ENCODE measurements at places on chromosomes 6 and 20.

GRCh38 chr6:111717621-111718020 lies 111.9 kb upstream of the TRAF3IP2 start:
- DNase-seq, result no peak

- no peak for DNase-seq
These were observed 395.4 kb upstream of the SOX4 start for GRCh38 chr6:21198032-21198640.

DNA sequence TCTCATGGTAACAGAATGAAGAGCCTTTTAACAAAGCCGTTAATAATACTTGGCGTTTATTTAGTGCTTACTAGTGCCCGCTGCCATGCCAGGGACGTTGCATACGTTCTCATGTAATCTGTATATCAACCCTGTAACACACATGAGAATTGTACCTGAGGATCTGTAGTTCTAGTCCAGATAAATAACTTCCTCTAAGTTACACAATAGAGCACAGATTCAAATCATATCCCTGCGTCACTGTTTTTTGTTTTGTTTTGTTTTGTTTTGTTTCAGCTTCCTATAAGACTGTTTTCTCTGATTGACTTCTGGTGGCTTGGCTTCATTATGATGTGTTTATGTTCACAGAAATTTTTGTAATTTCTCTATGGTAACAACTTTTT lies 553 bp downstream of the ZSCAN16 start:
- no peak for DNase-seq

DNA sequence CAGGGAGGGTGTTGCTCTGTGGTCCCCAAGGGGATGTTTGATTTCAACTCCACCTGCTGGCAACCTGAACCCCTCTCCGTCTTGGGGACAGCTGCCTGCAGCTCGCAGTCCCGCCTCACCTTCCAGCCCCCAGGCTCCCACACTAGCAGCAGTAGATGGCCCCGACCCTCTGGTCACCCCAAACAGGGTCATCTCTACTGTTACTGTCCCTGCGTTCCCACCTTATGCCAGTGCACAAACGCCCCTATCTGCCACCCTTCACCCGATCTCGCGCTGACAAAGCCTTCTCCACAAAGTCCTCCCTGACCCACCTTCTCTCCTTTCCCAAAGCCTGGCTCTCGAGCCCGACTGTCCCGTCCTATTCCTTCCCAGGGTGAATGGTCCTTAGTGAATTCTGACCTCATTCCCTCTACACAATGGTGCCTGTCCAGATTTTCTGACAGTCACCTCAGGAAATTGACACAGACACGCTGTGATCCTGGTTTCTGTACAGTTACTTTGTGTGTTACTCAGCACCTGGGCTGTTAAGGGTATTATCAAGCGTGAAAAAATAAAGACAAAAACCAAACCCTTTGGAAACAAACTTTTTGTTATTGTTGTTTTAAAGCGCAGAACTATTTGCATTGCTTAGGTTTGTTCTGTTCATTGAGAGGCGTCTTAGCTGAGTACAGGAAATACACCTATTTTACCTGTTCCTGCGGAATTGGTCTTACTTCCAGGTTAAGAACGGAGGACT lies 728 bp downstream of the FUT9 start:
- no peak for DNase-seq

- DNase-seq, result no peak
These were observed 4.9 kb downstream of the SMPD2 start for GRCh38 chr6:109445382-109445781.

GRCh38 chr20:62752671-62753501 lies 43.4 kb upstream of the MRGBP start:
- DNase-seq, result no peak

DNA sequence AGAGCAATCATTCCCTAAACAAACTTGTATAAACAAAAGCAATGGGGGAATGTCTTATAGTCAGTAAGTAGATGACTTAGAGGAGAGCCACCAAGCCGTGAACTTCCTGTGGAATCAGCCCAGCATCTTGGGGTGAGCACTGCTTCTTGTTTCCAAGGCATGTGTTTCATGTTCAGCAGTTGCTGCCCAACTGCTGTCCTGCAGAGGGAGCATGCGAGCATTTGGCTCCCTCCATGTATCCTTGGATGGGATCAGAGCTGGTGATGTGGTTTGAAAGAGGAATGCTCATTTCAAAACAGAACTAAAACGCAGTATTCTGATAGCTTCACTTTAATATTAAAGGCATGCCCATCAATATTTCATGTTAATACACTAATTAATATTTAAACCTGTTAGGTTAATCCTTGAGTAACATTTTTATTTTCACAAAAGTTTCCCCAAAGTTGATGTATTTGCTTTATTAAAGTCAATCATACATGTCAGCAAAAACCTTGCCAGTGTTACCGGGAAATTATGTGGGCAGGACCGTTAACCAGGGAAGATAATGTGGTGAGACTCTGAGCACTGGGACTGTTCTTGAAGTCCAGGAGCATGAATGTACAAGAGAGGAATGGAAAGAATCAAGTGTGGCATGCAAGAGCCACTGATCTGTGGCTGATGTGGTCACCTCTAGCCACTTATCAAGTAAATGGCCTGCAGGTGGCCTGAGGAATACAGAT lies 172.1 kb upstream of the GGTLC1 start:
- DNase-seq, result peak; percentile 80

- no peak for DNase-seq
These were observed 11.4 kb downstream of the ZC3H12D start for GRCh38 chr6:149473080-149474052.

DNA sequence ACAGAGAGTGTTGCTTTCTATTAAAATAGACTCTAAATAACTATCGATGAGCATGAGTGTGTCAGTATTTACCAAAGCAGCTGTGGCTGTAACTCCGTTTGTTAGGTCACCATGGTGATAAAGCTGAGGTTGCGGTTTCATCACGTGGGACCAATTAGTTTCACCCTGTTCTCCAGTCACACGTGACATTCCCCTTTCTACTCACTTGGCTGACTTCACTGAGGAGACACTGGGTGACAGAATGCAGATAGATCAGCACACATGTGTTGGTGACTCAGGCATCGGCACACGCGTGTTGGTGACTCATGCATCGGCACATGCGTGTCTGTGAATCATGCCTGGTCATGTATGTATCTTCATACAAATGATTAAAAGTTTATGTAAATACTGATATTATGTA lies 285.4 kb downstream of the THBS2 start:
- DNase-seq, result peak; percentile 98

- no peak for DNase-seq
These were observed 6.5 kb downstream of the GTPBP2 start for GRCh38 chr6:43622541-43622940.

DNA sequence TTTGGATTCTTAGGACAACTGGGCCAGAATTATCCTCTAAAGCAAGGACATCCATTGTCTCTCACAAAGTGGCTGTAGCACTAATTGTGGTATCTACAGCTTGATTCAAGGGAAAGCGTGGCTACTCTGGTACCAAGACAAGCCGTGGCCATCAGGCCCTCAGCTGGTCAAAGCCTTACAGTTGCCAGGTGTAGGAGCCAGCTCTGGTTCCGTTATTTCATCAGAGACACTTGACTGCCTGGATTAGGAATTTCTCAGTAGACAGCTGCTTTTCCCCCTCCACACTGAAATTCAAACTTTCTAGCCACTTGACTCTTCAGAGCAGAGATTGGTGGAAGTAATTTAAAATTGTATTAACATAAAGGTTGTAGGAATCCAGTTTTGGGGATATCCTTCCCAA lies 104.2 kb downstream of the ANKS1A start:
- no peak for DNase-seq

- DNase-seq, result no peak
These were observed 52.0 kb upstream of the FYN start for GRCh38 chr6:111925296-111925695.

DNA sequence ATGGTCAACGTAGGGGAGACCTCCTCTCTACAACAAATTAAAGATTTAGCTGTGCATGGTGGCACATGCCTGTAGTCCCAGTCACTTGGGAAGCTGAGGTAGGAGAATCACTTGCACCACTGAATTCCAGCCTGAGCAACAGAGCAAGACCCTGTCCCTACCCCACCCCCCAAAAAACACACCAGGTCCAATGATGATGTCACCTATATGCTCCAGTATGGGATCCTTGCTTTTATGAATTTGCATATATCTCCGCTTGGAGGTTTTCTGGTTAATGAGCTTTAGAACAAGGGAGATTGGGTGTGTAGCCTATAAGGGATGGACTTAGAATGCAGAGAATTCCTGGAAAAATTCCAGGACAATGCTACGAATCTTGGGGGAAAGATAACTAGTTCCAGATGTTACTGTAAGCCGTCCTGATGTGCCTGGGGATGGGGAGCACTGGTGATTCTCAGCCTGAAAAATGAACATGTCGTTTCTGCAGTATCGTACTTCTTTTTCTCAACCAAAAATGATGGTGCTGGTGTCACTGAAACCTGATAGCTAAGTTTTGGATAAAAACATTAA lies 61.1 kb downstream of the ZBTB2 start:
- peak; percentile 68 for DNase-seq

DNA sequence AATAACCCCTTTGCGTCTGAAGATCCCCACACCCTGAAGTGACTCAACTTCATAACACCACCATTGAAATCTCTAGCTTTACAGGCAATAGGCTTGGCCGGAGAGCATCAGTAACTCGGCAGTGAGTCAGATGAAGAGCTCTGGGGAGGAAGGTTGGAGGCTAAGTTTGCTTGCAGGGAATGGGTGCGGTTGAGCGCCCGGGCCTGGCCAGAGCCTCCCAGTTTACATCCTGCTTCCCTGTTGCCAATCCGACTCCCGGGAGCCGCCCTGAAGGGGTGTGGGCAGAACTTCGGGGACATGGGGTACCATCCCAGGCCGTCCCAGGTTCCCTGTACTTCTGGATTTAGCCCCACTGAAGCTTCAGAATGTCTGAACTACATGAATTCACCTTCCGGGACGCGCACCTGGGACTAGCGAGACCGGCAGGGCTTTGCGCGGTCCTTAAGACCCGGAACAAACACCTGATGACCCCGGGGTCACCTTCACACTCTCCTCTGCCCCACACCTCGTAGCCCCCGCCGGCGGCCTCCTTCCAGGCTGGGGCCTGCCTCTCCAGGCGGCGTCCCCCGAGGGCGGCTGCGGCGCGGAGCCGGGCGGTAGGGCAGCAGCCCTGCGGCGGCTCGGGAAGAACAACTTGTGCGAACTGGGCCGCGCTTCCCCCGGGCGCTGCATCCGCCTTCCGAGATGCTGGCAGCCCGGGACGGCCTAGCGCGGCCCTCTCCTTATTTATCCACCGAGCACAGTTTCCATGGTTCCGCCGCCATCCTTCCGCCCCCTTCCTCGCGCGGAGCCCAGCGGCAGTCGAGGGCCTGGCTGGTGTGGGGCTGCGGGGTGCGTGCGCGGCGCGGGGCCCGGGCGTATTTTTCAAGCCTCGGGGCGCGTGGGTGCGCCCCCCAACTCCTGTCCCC lies 56.6 kb upstream of the RREB1 start:
- DNase-seq, result peak; percentile 82

- DNase-seq, result peak; percentile 27
These were observed 5.6 kb downstream of the FILIP1 start for GRCh38 chr6:75488033-75488432.

DNA sequence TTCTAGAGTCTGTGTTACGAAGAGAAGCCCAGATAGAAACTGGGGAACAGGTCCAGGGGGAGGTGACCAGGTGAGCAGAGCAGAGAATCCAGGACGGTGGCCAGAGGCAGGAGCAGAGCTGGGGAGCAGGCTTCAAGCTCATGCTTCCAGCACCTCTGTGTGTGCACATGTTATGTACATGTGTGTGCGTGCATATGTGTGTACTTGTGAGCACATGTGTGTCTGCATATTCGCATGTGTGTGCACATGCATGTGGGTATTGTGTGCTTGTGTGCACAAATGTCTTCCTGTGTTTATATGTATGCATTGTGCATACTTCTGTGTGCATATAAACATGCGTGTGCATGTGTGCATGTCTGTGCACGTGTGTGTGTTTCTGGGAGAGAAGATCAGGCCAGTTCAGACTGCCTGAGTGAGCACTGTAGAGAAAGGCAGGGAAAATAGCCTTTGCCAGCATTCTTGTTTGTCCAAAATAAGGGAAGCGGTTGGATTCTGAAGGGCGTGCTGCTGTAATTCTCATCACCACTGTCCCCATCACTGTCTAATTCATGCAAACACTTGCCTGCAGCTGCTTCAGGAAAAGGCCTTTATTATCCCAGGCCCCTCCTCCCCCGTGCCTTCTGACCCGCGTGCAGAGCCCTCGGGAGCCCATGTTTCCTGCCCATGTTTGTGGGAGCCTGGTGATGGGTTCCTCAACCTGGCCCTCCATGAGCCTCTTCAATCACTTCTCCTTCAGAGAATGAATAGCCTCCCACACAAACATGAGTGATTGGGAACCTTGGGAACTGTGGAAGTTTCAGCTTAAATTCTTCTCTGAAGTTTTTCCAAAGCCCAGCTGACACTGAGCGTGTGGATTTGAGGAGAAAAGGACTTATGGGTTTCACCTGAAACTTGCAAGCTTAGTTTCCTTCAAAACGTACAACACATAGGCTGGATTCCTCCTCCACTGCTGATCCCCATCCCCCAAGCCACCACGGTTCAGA lies 161.7 kb upstream of the AFDN start:
- no peak for DNase-seq

- DNase-seq, result no peak
These were observed 257.9 kb downstream of the CDH26 start for GRCh38 chr20:60215816-60216730.

DNA sequence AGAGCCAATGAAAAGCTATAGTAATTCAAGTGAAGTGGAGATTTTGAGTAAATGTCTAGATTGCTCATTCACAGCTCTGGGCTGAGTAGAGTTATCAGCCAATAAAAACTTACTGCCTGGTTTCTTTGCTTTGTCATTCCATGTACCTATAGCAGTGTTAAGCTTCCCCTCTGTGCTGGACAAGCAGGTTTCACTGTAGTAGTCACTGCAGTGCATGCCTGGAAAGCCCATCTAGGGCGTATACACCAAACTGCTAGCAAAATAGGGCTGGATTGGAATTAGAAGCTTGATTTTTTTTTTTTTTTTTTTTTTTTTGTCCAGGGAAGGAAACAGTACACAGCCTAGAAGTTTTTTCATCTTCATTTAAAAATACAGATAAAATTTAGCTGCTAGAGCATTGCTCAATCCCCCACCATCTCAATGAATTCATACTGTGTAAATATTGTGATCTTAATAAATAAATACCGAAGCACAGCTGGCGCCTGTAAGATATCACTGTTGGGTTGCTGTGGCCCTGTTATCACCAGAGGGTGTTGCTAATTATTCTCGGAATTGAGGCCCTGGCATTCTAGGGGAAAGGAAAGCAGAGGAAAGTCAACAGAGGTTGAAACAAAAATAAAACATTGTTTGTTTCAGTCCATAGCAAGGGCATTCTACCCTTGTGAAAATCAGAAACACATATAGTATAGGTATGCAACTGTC lies 968.5 kb upstream of the GJE1 start:
- no peak for DNase-seq

GRCh38 chr20:37946946-37947345 lies 44.0 kb downstream of the VSTM2L start:
- no peak for DNase-seq

GRCh38 chr20:55004044-55004443 lies 528.7 kb downstream of the DOK5 start:
- DNase-seq, result peak; percentile 4

DNA sequence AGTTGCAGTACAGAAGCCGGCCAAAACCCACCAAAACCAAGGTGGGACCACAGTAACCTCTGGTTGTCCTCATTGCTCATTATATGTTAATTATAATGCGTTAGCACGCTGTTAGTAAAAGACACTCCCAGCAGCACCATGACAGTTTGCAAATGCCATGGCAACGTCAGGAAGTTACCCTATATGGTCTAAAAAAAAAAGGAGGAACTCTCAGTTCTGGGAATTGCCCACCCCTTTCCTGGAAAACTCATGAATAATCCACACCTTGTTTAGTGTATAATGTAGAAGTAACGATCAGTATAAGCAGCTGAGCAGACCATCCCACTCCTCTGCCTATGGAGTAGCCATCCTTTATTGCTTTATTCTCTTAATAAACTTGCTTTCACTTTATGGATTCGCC lies 148.6 kb upstream of the EXOC2 start:
- no peak for DNase-seq
